ENCODE measurements at places on chromosomes 1 and 21.

- peak; percentile 1 for DNase-seq
Measured at GRCh38 chr1:47622776-47623556, 185.1 kb downstream of the FOXD2 start.

GRCh38 chr1:161389691-161390558 is 22.2 kb upstream of the CFAP126 start:
- peak; percentile 91 for DNase-seq

- no peak for DNase-seq
Measured at GRCh38 chr1:119485201-119485600, 21.8 kb upstream of the HSD3B1 start.

- peak; percentile 58 for DNase-seq
Measured at GRCh38 chr21:45074048-45074817, at the start of gene ADARB1. ADARB1 (plus strand) TSS chr21:45074580; CDS start chr21:45171657, 97,077 bp downstream.

- DNase-seq = no peak
Measured at GRCh38 chr1:109319114-109319513, 12.3 kb upstream of the MYBPHL start.

DNA sequence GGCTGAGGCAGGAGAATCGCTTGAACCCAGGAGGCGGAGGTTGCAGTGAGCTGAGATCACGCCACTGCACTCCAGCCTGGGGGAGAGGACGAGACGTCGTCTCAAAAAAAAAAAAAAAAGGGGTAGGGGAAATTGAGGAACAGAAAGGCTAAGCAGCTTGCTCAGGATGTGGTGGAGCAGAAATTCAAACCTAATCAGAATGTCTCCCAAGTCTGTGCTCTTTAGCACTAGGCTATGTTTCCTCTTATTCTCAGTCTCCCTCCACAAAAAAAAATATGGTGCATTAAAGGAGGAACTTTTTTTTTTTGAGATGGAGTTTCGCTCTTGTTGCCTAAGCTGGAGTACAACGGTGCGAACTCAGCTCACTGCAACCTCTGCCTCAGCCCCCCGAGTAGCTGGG is 114.2 kb downstream of the SLC16A1 start:
- no peak for DNase-seq

- DNase-seq = no peak
Measured at GRCh38 chr1:45924736-45925135, 121.3 kb downstream of the MAST2 start.

DNA sequence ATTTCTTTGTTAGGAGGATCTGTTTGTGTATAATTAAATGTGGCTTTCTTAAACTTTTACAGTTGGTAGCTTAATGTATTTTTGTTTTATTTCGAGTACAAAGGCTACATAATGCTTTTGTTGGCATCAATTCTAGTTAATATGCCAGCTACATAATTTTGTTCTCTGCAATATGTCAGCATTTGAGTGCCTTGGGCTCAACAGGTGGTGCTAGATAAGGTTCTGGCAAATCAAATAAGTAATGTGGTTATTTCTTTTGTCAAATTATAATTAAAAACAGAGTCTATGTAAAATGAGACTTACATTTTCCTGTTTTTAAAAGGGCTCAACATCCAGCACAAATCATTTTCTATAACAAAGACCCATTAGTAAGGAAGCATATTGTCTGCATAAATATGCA is 410.6 kb upstream of the NR5A2 start:
- DNase-seq = no peak
